H4 (cell line): ENCODE measurements at places on chromosomes 7 and 10. TPM values are rescaled to one million over a fixed set of nuclear protein-coding genes. Genes with fewer than 3 reads are reported as not detected.

DNA sequence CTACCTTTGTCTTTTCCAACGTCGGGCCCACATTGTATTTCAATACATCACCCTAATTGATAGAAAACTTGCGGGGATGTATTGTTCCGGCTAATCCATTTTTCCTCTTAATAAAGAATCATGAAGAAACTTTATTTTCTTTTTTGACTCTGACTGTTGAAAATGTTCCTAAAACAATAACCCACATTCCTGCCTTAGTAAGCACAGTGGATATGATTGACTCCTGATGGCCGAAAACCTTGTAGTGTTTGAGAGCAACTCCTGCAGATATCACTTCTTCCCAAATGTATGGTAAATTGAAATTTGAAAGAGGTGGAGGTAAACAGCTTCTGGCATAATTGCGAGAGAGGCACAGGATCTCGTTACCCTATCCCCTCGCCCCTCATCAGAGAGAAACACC lies 65.7 kb downstream of the BICC1 start:
- DNase-seq: no peak

C7orf57 gene
- total RNA-seq: 0.06 and 0.08 TPM in 2 replicates

H2BK1 gene
- total RNA-seq: 0.64 TPM in 1 of 2 replicates, not detected in the other

LLCFC1 gene
- not detected in 2 replicates for total RNA-seq

ASAH2 gene
- total RNA-seq: 0.31 and 3.8 TPM in 2 replicates

SLC16A12 gene
- 0.08 and 0.12 TPM in 2 replicates for total RNA-seq
